Mesothelial cell of epicardium (in vitro differentiated cells): ENCODE measurements at places on chromosomes 3 and 15. TPM values are rescaled to one million over a fixed set of nuclear protein-coding genes. Genes with fewer than 3 reads are reported as not detected.

GRCh38 chr3:195356151-195357086 is 85.5 kb upstream of the XXYLT1 start:
- DNase-seq, result no peak

GRCh38 chr3:80244390-80244789 is 476.6 kb upstream of the ROBO1 start:
- DNase-seq, result no peak

GRCh38 chr3:119531151-119531550 is 28.3 kb downstream of the CD80 start:
- no peak for DNase-seq

DNA sequence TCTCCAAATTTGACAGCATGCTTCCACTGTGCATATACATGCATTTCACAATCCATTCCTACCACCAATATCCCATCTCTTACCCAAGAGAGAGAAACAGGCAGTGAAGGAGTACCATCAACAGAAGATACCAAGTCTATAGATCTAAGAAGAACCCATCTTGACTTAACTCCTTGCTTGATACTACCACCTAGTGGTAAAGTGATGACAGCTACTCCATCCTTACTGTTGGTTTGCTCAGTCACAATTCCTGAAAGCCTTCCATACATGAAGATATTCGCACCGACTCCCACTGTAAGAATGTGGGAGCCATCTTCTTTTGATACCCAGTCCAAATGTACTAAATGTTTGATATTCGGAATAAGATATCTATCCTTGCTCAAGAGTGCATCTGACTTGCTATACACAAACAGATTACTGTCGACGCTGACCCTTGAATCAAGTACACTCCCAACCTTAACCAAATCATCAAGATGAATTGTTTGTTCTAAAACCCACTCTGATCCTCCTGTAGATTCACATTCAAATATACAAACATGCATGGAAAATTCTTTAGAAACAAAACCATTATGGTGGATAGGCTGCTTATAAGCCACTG is 123.1 kb downstream of the DMXL2 start:
- no peak for DNase-seq

DNA sequence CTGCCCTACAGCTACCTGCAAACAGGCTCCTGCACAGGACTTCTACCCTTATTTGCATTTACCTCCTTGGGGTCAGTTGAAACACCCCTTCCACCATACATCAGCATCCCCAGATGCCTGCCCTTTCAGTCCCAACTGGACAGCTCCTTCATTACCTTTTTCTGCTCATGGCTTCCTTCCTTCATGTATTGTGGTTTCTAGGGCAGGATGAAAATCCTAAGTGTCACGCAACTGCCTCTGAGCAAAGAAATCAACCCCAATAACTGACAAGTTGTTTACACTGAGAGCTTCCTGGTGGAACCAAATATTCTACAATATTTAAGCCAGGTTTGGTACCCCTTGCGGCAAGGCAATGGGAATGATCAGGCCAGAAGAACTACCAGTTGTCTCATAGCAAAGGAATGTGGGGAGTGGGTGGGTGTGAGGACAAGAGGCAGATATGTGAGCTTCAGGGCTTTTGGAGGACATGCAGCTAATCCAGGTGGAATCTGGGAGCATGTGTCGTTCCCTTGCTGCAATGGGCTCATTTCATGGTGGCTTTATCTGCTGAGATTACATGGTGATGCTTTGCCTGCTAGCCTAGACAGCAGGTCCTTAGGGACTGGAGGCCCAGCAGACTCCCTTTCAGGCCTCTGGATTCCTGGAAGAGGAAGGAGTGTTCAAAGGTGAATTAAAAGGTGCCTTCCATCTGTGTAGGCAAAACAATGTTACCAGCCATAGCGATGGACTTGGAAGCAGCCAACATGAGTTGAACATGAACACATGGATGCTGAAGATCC is 34.9 kb downstream of the PPCDC start:
- DNase-seq, result no peak

MNS1 gene
- 2.5 to 3.4 TPM (median 2.7 TPM) in 3 replicates for total RNA-seq

KLHL6 gene
- total RNA-seq, result 0.05 to 0.16 TPM (median 0.07 TPM) in 3 replicates
